ENCODE measurements at places on chromosomes 3 and 15.

GRCh38 chr3:63644212-63644797, 8.2 kb upstream of the SNTN start:
- no peak for DNase-seq

DNA sequence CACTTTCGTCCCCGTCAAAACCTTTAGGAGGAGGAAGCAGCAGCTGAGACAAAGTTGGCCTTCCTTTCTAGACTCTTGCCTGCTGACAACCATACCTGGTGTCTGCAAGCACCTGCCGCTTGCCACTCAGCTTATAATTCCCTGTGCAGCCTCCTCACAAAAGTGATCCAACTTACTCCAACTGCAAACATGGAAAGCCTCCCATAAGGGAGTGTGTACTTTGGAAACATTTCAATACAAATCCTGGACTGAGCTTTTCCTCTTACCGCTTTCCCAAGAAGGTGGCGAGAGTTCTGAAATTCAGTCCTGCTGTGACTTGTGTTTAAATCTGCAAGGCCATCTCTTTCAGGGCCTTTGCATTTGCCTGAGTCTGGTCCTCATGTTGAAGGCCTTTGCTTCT, 86.8 kb downstream of the LARS2 start:
- no peak for DNase-seq

GRCh38 chr3:123431007-123431657, 17.8 kb downstream of the ADCY5 start:
- no peak for DNase-seq

DNA sequence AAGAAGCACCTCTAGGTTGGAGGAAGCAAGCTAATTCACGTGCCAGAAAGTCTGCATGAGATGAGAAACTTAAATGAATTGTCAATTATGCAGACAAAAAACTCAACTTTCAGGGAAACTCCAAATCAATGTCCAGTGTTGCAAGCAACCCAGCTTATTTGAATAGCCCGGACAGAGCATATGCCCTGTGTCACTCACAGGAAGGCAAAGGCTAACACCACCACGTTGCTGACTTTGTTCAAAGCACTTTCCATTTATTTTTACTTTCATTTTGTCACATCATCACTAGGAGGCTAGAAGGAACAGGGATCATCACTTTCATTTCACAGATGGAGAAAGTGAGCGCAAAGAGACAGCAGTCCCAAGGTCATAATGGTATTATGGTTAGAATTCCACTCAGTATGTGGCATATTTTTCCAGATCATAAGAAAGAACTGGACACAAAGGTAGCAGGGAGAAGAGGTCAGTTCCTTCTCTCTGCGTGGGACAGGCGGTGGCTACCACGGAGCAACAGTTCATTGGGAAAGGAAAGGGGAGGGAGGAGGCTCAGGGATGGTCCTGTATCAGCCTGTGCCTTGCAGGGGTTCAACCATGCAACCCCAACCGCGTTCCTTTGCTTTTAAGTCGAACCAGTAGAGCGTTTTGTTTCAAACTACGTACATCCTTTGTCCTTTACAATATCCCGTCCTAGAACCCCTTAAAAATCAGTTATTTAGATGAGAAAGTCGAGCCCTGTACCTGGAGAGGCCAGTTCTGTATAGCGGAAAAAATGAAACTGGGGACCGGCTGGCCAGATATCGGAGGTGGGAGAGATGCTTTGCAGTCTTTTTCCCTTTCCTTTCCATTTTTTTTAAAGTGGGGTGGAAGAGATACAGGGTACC, 1.1 kb downstream of the HEG1 start:
- peak; percentile 74 for DNase-seq

- DNase-seq, result peak; percentile 3
Observed at GRCh38 chr3:185021256-185021655, 131.6 kb downstream of the C3orf70 start.

GRCh38 chr3:153331676-153332075, 169.7 kb downstream of the RAP2B start:
- DNase-seq, result no peak

DNA sequence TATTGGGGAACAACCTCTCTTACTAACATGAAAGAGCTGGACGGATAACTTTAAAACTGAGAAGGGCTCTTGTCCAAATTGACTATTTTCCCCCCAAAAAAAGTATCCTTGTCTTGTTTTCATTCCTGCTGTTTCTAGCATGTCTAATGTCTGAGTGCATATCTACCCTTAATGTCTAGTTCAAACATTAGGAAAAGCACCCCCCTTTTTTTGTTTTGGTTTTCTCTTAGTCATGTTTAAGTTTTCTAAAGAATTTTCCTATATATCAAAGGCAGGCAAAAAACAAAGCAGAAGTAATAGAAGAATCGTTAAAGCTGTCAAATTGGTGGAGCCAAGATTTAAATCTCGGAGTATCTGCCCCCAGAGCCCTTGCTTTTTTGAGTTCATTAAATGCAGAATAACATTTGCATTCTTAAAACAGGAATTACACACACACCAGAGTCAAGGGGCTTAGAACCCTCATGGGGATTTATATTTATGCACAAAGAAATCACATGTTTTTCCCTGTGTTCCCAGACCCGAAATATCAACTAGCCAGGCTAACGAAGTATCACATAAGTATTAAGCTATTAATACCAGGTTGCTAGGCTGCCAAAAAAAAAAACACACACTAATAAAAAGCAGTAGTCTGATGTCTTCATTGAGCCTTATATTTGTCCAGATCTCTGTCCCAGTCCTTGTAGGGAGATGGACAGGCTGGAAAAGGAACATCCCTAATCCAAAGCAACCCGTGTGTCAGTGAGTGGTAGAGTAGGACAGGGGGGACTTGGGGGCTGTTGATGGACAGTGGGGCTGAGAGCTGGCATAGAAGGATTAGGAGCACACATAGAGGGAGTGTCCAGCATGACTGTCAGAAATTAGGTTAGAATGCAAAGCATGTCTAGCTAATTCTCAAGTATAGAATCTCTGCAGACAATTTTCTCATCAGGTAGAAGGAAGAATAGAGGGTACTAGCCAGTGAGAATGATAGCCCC, 103.6 kb upstream of the BFSP2 start:
- DNase-seq, result peak; percentile 31

- DNase-seq, result no peak
Observed at GRCh38 chr3:116473602-116474001, 28.3 kb upstream of the LSAMP start.

- no peak for DNase-seq
Observed at GRCh38 chr3:45894015-45894414, 7.7 kb downstream of the CCR9 start.

DNA sequence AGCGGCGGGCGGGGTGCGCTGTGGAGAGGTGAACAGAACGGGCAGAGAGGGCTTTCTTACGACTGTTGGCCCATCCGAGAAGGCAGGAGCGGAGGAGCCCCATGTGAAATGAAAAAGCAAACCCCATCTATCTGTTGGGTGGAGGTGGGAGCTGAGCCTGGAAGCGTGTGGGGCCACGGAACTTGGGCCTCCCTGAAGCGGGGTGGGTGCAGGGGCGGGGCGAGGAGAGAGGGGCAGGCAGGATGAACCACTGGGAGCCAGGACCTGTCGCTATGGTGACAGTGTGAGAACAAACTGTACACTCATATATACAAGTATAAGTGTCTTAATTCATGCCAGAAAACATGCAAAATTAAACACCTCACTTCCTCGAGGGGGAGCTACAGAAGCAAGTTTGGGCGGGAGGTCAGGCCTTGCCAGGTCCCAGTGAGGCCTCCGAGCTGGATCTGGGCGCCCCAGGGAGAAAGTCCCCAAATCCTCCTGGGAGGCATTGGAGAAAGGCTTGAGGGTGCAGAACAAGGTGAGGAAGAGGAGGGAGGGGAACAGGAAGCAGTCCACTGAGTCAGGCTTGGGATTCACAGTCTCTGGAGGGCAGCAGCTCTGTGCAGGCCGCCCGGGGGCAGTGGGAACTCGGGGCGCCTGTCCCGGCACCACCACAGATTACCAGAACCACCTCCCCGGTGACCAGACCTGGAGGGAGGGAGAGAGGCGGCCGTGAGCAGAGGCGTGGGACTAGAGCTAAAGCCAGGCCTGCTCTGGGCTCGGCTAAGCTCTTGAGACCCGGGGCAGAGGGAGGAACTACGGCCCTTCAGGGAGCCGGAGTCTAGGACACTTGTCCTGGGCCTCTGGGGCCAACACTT, 34.8 kb downstream of the RBPMS2 start:
- peak; percentile 49 for DNase-seq

- peak; percentile 51 for DNase-seq
Observed at GRCh38 chr3:196969134-196969659, 564 bp upstream of the PIGZ start.

DNA sequence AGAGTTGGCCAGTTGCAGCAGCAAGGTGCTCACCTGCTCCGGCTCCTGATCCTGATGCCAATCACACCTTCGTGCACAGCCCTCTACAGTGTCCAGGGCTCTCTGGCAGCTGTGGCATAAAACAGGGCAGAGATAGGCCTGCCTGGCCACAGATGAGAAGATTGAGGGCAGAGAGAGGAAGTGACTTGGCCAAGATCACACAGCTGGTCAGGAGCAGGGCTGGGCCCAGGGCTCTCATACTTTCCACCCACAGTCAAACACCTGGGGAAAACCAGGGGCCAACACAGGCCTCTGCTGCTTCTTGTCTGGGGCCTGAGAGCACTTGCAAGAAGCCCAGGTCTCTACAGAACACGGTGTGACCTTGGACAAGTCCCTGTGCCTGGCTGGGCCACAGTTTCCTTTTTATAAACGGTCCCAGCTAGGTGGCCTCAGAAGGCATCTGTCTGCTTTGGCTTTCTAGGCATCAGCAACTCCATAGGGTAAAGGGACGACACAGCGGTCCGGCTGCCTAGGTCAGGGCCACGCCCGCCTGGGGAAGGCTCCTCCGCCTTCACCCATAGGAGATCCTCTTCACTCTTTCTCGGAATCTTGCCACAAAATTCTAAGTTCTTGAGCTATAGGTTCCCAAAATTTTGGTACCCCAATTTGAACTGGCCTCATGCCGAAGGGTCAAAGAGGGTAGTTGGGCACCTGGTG, 3.1 kb downstream of the ATP2B2 start:
- DNase-seq, result no peak

DNA sequence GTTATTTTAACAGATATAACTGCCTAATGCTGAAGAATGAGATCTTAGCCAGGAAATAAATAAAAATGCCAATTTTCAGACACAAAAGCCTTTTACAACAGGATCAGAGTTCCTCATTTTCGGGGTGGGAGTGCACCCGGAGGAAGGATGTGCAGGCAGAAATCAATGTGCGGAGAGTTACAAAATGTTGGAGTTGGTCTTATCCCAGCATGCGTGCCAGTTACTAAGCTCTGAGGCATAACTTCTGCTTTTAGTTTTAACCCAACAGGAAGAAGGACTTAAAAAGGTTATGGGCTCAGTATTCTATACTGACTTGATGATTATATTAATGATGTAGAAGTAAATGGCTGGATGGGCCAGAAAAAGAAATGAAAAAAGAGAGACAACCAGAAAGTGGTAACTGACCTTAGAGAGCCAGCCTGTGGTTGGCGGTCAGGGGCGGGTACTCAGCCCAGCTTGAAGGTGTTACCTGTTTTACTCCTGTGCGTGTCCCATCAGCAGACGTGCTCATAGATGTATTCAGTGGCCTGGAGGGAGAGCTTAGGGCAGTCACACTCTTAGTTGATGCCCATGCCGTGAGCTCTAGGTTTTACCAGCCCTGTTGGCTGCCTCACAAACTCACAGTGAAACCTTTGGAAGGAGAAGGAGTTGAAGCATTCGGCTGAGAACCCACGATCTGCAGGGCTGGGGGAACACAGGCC, 164.7 kb downstream of the SV2B start:
- no peak for DNase-seq

DNA sequence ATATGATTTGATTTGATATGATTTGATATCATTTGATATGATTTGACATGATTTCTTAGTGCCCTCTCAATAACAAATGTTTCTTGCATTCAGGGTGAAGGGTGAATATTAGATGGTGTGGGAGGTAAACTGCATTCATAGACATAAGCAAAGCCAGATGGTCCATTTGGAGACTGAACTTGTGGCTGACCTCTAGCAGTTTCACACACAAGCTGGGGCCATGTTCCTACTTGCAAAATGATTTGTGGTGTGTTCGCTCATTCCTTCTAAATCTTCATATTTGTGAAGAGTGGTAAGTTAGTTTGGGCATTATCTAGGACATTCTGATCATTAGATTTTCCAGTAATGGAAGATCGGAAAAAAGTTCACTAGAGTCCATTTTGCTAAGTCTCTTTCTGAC, 40.5 kb upstream of the CCR4 start:
- peak; percentile 18 for DNase-seq

- DNase-seq, result no peak
Observed at GRCh38 chr15:40990789-40991188, 37.5 kb downstream of the CHAC1 start.

DNA sequence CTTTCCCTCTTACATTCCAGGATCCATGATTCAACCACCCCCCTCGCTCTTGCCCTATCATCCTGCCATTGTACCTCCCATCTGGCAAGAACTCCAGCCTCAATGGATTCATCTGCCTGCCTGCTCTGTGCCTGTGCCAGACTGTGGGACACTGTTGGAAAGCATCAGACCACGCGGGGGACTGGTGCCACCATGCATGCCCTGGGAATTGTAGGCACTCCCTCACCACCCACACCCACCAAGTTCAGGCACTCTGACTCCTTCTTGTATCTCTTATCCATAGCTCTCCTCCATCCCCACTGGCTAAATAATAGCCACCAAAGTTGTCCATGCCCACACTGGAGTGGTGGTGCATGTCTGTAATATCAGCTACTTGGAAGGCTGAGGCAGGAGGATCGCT, 143.8 kb downstream of the TPRA1 start:
- DNase-seq, result no peak
